Neural crest cell (in vitro differentiated cells): ENCODE measurements at places on chromosomes 13 and 19.

DNA sequence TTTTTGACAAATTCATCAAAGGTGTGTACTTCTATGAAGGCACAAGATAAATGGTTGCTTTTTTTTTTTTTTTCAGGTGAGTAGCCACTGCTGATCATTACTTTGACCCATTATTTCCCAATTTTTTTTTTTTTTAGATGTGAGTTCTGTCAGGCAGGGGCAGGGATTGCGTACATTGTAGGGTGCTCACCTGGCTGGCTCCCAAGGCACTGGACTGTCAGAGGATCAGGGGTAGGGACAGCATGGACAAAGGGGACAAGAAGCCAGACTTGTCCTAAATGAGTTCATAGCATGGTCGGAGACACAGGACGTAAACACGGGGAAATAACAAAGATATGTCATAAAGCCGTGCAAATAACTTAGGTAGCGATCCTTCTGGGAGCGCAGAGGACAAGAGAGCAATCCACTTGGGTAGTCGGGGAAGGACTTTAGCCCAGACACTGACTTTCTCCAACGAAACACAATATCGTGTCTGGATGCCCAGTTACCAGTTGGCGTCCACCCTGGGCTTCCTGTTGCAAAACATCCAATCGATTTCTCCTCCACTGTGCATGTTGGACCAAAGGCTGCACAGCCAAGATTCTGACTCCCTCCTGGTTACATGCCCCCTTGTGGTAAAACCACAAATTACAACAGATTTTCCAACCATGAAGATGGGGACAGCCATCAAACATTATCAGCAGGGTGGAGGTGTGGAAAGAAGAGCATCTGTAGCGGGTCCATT, 27.5 kb upstream of the KATNAL1 start:
- peak; percentile 43 for DNase-seq

DNA sequence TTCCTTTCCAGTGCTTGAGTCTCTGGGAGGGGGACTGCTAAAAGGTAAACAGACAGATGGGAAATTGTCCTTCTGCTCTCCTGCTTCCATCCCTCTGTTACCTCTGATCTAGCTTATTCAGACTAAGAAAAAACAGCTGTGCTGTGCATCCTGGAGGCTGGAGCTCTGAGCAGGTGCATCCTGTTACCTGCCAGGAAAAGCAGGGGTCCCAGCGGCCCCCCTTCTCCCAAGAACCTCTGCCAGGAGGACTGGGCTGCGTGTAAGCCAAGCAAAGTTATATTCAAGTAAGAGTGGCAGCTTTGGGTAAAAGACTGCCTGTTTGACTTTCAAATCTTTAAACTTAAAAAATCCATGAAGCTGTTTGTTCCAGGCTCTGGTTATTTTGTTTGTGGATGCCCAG, 75.1 kb downstream of the C13orf42 start:
- no peak for DNase-seq

DNA sequence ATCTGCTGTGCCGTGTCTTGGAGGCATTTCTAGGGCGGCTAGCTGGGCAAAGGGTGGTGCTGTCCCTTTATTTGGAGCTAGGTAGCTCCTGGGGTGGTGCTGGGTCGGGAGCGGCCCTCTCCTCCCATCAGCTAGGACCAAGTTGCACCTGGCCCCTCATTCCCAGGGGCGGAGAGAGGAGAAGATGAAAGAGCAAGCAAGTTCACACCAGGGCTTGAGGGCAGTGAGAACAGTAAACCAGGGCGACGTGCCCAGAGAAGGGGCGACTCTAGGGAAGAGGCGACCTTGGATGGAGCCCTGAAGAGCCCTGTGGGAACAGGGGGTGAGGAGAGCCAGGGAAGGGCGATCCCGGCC, 17.0 kb upstream of the KCNN1 start:
- DNase-seq: no peak

GRCh38 chr19:54952591-54953344, 5.4 kb upstream of the NLRP7 start:
- DNase-seq: no peak

GRCh38 chr13:32988608-32989289, 27.5 kb upstream of the KL start:
- DNase-seq: no peak

DNA sequence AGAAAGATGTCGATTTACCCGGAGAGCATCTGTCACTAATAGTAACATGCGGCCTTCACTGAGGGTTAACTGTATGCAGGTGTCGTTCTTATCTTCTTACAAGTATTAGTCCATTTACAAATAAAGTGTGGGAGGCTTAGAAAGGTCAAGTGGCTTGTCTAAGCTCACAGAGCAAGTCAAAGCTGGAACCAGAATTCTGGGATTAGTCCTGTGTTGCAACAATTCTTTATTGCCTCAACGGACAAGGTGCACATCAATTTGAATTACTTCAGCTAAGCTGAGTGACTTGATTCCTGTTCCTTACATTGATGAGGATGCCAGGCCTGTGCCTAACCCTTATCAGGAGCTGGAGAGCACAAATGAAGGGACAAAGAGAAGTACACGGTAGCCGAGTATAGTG, 1193.6 kb downstream of the UQCRFS1 start:
- no peak for DNase-seq

DNA sequence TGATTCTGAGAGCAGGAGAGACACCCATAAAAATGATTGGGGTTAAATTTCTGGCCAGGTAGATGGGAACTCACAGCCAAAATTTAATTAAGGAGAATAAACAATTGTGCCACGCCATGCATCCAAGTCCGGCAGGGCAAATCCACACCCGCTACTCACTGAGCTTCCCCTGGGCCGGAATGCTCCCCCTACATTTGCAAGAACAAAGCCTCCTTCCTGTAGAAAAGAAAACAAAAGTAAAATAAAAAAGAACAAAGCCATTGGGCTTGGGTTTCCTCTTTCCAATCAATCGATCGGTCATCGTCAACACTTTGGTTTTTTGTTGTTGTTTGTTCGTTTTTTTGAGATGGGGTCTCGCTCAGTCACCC, 30.2 kb upstream of the TFDP1 start:
- no peak for DNase-seq

DNA sequence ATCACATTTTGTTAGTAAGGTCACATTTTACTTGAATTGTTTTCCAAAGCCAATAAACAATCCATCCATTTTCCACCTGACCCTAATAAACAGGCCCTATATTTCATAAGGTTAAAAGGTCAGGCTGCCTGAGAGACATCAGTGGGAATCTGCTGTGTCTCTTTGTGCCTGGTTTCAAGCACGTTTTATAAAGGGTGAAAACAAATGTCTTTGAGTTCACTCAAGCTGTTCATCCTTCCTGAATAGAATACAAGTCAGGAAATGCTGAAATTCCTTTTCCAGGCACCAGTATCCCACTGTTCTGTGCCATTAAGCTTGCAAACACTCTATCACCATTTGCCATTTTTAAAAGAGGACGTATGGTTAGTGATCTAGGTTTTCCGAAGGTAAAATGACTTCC, 67.5 kb upstream of the SPATA13 start:
- DNase-seq: no peak

GRCh38 chr19:17289489-17289888, 7.8 kb downstream of the ANKLE1 start:
- peak; percentile 78 for DNase-seq

- DNase-seq: no peak
Observed at GRCh38 chr19:43780706-43781525, at the start of gene KCNN4. TSS of gene KCNN4 (minus strand) at chr19:43780973. CDS start at chr19:43780861, 112 bp downstream.

DNA sequence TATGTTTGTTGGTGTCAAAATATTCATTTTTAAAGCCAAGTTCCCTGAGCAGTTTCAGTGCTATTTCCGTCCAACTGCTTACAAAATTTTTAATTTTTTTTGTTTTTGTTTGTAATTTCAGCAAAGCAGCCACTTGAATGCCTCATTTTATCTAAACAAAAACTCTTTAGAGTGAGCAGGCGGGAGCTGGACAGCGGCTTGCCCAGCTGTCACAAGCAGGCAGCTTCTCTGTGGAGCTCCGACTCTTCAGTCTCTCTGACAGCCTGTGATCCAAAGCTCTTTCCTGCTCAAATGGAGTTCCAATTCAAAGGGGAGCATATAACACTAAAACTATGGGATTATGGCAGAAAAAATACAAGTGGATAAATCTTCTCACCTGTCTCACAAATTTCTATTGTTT, 618.3 kb upstream of the PCDH20 start:
- no peak for DNase-seq

DNA sequence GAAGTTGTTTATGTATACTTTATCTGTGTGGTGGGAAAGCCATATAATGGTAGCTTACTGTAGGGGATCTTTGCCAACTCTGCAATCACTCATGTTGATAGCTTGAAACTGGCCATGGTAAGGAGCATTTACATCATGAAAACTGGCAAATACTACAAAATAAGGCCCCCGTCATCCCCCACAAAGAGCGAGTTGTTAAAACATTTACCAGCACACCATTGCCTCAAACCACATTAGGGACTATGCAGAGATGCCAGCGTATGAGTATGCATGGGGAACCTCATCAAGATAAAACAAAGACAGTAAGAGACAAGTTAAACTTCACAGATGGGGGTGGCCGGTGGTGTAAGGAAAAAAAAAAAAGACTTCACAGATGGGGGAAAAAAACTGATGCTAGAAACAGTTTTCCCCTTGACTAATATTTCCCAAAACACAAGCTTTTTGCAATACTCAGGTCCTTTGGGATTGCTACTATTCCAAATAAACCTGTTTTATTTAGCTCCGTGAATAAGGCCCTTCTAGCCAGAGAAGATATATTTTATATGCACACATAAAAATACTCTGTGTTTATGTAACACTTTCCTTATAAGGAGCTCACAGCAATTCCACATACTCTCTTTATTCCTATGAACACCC, 70.6 kb upstream of the SERP2 start:
- DNase-seq: no peak

DNA sequence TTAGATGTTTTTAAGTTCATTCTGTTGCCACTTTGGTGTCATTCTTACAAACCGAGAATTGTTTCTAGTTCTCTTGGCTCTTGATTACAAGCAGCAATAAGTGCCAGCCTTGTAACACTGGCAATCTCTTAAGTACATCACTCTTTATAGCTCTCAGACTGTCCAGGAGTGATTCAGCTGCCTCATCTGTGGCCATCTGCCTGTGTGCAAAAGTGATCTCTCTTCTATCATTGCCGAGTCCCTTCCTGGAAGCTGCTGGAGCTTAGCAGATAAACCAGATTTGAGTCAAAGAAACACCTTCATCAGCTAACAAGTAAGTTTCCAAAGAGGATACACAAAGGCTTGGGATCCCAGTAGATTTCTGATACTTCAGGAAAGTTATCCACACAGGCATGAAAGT, 23.2 kb downstream of the STOML3 start:
- DNase-seq: no peak

DNA sequence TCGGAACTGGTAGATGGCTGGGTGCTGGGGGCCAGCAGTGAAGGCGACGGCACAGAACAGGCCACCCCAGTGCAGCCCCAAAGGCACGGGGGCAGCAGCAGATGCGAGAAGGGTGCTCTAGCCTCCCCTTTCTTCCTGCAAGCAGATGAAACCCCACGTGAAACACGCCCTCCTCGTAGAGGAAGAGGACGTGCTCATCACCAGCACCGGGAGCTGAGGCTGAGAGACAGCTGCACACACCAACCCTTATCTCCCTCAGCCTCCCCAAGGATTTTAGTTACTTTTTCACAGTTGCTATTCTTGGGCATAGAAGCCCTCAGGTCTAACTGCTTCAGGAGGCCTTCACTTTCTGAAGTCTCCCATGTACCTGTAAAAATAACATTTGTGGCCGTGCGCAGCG, 11.9 kb downstream of the ZNF787 start:
- no peak for DNase-seq

DNA sequence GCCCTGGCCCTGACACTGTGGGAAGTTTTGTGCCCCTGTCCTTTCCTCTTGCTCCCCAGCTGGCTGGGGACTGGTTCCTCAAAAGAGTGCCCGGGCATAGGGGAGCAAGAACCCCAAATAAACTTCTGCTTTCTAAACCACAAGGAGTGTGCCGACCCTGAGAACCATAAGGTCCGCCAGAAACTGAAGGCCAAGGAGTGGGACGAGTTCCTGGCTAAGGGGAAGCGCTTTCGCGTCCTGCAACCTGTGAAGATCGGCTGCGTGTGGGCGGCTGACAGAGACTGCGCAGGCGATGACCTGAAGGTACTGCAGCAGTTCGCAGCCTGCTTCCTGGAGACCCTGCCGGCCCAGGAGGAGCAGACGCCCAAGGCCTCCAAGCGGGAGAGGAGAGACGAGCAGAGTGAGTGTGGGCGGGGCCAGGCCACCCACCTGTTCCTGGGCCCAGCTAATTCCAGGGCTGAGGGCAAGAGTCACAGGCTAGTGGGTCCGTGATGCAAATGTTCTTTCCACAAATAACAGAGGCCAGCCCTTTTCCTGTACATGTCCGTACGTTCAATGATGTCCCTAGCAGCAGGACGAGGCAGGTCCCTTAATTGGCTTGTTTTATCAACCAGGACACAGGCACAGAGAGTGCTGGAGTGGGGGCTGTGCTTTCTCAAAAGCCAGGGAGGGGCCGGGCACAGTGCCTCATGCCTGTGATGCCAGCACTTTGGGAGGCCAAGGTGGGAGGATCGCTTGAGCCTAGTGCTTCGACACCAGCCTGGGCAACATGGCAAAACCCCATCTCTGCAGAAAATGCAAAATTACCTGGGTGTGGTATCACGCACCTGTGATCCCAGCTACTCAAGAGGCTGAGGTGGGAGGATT, 25.6 kb downstream of the UBXN6 start:
- no peak for DNase-seq

DNA sequence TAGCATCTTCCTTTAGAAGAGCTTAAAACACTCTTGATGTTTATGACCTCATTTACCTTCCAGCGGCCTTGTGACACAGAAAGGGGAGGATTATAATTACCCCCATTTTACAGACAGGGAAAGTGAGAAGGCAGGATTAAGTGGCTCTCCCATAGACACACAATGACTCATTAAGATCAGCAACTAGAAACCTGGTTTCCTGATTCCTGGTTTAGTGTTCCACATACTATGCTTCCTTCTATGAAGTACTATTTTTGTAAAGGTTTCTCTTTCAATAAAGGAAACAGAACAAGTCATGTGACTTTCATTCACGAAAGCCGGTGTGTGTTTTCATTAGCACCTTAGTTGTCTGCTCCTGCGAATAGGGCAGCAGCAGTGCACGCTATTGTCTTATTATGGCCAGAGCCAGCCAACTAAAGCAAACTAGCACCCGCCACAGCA, 8.3 kb downstream of the IRS2 start:
- no peak for DNase-seq

GRCh38 chr19:29836409-29836825, 24.6 kb downstream of the CCNE1 start:
- DNase-seq: no peak

GRCh38 chr13:102772042-102772425, 1.6 kb downstream of the TEX30 start:
- DNase-seq: no peak

GRCh38 chr13:49395878-49396380, 47.9 kb downstream of the CAB39L start:
- no peak for DNase-seq

- DNase-seq: no peak
Observed at GRCh38 chr13:99265821-99266426, 7.7 kb upstream of the GPR18 start.

- no peak for DNase-seq
Observed at GRCh38 chr13:110646442-110647364, 31.4 kb downstream of the NAXD start.

- no peak for DNase-seq
Observed at GRCh38 chr13:42990291-42991232, 1.5 kb downstream of the EPSTI1 start.

- no peak for DNase-seq
Observed at GRCh38 chr13:89763005-89763404, 1584.5 kb upstream of the MIR17HG start.

- no peak for DNase-seq
Observed at GRCh38 chr19:16943942-16944625, 55.3 kb downstream of the F2RL3 start.
